ENCODE measurements at places on chromosomes 3 and 15. TPM values are rescaled to one million over a fixed set of nuclear protein-coding genes. Genes with fewer than 3 reads are reported as not detected.

- no peak for DNase-seq
Measured at GRCh38 chr15:74613953-74614743, 1.5 kb upstream of the CLK3 start.

GRCh38 chr15:38427380-38427779 is 26.5 kb upstream of the FAM98B start:
- DNase-seq: no peak

GOLGA8R gene
- 53.4 TPM for total RNA-seq

MAGEF1 gene
- 7.4 TPM for total RNA-seq

DNA sequence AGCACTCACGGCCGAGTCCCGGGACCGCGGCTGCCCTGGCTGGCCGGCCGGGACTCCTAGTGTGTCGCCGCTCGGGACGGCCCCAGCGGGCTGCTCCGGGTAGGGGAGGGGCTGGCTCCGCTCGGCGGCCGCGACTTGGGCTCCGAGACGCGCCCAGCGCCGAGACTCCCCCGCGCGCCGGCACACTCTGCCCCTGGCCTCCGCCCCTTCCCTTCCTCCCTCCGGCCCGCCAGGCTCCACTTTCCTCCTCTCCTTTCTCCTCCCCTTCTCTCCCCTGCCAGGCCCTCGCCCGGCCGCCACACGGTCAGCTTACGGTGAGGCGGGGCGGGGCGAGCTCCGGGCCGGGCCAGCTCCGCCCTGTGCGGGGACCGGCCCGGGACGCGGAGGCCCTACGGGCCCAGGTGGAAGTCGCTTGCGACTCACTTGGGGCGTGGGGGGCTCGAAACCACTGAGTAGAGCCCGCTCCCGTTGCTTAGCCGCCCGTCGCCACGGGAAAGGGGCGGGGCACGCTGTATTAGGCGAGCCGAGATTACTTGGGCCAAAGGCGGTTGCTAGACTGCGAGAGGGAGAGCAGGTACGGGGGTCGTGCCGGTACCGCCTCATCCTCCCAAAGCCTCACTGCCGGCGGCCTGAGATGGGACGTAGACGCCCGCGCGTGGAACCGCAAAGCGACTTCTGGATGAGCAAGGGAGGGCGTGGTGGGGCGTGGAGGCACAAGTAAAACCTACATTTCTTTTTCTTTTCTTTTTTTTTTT is at the start of gene ITGB5:
TSS of gene ITGB5 (minus strand) at position 189 of the 755 bp plus-strand sequence. CDS start 365 bp downstream, outside the sequence.
- DNase-seq: no peak

ZNF592 gene
- 41.3 TPM for total RNA-seq

All from natural killer cell treated with Interleukin-12 subunit alpha and Interleukin-12 subunit beta and Interleukin-15 and Interleukin-18, amount 100 ng/mL, for 72 hours (primary cell).